ENCODE measurements at places on chromosomes 7 and 10.
A peak's percentile ranks its signal among the peaks of the same experiment; 100 is the strongest.

DNA sequence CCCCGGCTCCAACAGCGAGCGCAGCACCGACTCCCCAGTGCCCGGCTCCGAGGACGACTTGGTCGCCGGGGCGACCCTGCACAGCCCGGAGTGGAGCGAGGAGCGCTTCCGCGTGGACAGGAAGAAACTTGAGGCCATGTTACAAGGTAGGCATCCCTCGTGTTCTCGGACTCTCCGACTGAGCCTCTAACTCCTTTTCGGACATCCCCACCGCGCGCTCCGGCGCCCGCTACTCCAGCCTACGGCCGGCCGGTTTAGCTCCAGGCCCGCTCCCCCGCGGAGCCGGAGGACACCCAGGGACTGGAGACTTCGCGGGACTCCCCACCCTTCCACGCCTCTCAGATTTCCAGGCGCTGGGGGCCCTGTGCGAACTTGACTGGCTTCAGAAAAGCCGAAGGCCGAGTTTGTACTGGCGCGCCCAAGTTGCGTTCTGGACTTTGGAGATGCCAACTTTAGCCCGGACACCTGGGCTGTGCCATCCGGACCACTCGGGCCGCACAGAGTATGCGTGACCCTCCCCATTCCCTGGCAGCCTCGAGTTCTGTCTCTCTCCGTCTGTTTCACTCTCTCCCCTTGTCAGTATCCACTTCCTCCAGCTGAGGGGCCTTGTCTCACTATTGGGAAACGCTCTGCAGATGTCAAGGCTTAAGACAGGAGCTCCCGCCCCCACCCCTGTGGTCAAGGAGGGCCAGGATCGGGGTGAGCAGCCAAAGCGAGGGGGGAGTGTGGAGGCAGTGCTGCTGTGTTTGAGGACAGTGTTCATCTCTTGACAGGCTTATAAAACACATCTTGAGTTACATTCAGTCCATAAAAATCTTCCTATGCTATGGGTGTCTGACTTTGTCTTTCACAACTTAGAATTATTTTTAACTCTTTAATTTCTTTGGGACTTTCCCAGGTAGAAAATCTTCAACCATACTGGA is 777 bp downstream of the BICC1 start:
- peak; percentile 77 for DNase-seq

GRCh38 chr10:6161921-6162320 is 40.8 kb upstream of the PFKFB3 start:
- no peak for DNase-seq

DNA sequence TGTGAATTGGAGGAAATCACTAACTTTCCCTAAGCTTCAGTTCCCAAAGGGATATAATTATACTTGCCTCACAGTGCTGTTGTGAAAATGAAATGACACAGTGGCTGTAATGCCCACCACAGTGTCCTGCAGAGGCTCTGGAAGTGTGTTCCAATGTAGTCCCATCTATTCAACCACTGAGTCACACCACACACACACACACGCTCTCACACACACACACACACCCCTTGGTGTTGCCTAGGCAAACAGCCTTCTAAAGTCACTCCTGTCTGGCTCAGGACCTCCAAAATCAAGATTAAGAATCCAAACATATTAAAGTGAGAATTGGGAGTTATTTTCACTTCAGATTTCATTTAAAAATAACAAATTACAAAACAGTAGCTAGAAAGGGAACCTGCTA is 73.3 kb downstream of the NRCAM start:
- DNase-seq: no peak

DNA sequence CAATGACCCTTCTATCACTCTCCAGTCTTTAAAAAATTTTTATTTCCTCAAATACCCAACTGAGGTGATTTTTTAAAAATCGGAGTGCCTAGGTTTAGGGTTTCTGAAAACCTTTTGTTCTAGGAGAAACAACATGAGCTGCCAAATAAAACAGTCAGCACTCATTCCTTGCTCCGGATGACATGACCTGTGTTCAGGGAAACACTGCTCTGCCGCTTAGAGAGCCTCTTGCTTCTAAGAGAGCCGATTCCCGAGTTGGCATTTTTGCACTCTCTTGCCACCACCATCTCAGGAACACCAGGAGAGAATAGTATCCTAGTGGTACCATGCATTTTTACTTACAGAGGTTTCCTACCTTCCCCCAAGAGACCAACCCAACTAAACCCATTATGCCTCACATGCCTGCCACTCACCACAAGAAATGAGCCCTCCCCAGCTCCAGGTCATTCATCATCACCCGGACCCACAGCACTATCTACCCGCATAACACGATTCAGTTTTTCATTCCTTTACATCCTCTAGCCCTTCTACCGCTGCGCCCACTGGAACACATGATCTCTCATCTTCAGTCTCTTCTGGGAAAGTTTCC is 365.4 kb downstream of the THSD7A start:
- DNase-seq: no peak

DNA sequence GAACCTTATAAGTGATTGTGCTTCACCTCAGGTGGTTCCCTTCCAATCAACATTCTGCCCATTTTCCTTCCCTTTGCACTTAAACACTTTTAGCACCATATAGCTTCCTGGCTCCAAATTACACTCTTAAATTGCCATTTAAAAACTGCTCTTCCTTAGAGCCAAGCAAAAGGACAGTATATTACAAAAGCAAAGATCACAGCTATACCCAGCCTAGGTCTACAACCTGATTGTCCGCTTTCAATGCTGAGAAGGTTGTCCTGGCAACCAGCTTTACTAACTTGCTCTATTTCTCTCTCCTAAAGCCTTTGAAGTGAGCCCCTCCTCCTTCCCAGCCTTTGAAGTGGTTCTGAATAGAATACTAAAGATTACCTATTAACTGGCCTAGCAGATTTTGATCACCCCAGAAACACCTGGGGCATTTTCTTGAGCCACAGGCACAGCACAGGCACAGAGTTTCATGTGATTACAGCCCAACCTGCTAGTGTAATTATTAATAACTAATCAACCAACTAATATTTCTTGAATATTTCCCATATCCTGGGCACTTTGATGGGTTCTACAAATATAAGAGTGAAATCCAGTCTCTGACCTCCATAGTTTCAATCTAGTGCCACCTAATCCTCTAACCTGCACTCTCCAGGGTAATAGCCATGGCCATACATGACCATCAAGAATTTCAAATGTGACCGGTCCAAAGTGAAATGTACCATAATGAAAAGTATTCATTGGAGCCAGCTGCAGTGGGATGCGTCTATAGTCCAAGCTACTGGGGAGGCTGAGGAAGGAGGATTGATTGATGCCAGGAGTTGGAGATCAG is 63.6 kb upstream of the TRIM24 start:
- no peak for DNase-seq

DNA sequence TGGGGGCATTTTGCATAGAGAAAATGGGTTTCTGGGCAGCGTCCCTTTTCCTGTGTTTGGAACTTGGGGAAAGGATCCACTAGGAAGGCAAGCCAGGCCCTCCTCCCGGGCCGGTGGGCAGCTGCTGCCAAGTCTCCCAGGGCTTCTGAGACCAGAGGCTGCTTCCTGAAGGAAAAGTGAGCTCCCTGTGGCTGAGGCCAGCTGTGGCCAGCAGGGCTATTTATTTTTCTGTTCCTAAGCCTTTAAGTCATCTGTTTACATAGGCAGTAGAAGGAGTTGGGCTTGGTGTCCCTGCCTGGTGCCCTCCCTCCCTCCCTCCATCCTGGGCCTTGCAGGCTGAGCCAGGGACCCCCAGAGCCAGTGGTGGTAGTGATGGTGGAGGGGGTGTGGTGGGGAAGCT is 70.5 kb upstream of the COL13A1 start:
- no peak for DNase-seq

- no peak for DNase-seq
Measured at GRCh38 chr7:107027208-107027607, 17.3 kb upstream of the PRKAR2B start.

GRCh38 chr10:31897506-31897905 is 31.1 kb downstream of the ARHGAP12 start:
- DNase-seq: no peak

DNA sequence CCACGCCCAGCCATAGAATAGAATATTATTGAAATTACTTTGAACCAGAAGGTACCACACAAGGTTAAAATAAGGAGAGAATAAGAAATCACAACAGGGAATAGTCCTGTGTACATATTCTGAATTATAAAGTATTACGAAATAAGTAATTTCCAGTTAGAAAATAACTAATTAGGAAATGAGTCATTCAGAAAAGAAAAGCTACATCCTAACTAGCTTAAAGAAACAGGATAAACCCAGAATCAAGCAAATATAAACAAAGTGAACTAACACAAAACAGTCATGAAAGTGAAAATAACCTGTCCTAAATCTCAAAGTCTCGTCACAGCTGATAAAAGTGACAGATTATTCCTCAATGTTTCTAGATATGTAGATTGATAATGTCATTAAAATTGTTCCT is 74.8 kb upstream of the NEBL start:
- DNase-seq: no peak

Measured in Right ventricle myocardium superior (tissue), 1 donor.